ENCODE measurements at places on chromosomes 12 and 14.

DNA sequence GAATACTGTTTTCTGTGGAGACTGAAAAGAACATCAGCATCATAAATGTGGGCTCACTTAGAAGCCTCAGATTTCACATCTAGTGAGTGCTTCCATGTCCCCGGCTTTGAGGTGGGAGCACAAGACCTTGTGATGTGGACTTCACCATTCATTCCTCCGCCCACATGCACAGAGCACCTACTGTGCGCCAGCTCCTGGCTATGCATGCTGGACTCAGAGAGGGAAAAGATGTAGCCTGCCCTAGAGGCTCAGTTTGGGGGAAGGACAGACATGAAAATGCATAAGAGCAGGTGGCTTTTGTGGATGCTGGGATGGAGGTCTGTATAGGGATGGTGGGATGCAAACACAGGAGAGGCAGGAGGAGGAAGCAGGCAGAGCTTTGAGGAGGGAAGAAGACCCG, 65.0 kb downstream of the SERPINA3 start:
- no peak for DNase-seq

- DNase-seq = no peak
Measured at GRCh38 chr12:64877363-64878004, 53.0 kb downstream of the TBC1D30 start.

DNA sequence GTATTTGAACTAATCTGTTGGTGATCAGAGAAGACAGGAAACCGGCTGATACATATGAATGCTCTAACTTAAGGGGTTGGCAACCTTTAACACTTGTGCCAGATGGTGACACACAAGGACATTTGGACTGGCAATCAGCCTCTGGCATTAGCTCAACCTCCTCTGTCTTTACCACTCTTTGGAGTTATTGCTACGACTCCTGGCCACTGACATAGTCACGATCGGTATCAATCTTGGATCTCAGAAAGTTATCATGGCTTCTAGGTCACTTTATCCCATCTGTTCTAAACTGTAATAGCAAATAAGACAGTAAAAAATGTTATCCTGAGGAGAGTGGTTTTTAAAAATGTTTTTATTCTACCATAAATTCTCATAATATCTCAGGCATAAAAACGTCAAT, 575.2 kb upstream of the MDGA2 start:
- DNase-seq = no peak

DNA sequence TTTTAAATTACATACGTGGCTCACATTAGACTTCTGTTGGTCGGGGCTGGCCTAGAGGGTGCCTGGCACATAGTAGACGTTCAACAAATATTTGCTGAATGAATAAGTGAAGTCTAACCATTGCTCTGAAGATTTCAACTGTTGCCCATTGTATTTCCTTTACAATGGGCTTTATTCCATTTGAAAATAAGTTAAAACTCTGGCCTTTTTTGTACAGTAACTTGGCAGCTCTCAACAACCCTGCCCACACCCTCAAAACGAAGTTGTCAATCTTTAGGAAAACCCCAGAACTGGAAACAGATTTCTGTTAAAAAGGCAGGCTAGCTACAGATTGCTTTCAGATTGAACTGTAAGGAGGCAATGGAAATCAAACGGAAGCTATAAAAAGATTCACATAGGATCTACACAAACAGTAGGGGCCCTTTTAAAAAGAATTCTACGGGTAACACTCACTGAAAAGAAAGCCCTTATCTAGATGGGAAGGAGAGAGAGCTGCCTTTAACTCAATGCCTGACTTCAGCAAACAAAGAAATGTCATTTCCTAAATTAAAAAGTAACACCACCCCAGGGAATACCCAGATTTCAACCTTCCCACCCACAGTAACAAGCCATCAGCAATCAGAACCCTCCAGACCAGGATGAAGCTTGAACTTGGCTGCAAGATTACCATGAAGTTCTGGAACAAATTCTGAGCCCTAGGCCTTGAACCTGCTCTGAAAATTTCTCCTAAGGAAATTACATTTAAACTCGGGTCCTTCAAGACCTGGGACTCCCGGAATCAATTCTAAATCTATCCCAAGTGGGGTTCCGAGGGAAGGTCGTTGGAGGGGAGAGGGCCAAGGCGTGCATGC, 1.4 kb downstream of the WSB2 start:
- DNase-seq = no peak

- DNase-seq = no peak
Measured at GRCh38 chr12:113416091-113416754, 6.0 kb upstream of the SDSL start.

DNA sequence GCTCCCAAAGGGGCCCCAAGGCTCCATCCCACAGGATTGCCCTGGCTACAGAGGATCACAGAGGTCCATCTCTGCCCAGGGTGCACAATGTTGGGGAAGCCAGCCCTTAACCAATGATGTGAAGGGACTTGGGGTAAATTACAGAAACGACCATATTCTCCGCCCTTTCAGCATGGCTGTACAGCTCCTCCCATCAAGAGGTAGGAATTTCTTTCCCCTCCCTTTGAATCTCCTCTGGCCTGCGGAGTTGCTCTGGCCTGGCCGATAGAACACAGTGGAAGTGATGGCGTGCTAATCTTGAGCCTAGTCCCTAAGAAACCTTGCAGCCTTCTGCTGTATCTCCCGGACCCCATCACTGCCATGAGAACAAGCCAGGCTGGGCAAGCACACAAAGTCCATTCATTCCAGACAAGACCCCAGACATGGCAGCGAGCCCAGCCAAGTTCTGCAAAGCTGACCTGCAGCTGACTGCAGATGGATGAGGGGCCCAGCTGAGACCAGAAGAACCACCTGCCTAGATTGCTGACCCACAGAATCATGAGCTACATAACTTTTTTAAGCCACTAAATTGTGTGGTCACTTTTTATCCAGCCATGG, 6.9 kb upstream of the IFI27 start:
- no peak for DNase-seq
